Stimulated activated CD4-positive, alpha-beta T cell treated with anti-CD3 and anti-CD28 coated beads, TNF-alpha, amount 100 ng/mL, for 48 hours (primary cell): ENCODE measurements at places on chromosomes 4 and X.

- DNase-seq: no peak
Observed at GRCh38 chr4:108751321-108751720, 11.5 kb downstream of the ETNPPL start.

GRCh38 chrX:153882086-153882498, 3.9 kb downstream of the L1CAM start:
- no peak for DNase-seq

- DNase-seq: no peak
Observed at GRCh38 chrX:119617517-119618164, 11.4 kb upstream of the NKRF start.

DNA sequence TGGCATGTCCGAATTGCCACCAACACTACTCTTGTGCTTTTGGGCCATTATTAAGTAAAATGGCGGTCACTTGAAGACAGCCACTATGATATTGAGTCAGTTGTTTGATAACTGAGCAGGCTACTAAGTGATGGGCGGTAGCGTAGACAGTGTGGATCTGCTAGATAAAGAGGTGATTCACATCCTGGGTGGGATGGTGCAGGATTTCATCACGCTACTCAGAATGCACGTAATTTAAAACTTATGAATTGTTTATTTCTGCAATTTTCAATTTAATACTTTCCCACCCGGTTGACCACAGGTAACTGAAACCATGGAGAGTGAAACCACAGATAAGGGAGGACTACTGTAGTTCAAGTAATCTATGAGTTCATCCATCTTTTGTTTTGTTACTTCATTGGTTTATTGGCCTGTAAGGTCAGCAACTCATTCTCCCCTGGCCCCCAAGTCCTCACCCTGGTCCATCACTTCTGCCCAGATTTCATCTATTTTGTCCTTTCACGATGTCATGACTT, 2.9 kb downstream of the ARAF start:
- no peak for DNase-seq

DNA sequence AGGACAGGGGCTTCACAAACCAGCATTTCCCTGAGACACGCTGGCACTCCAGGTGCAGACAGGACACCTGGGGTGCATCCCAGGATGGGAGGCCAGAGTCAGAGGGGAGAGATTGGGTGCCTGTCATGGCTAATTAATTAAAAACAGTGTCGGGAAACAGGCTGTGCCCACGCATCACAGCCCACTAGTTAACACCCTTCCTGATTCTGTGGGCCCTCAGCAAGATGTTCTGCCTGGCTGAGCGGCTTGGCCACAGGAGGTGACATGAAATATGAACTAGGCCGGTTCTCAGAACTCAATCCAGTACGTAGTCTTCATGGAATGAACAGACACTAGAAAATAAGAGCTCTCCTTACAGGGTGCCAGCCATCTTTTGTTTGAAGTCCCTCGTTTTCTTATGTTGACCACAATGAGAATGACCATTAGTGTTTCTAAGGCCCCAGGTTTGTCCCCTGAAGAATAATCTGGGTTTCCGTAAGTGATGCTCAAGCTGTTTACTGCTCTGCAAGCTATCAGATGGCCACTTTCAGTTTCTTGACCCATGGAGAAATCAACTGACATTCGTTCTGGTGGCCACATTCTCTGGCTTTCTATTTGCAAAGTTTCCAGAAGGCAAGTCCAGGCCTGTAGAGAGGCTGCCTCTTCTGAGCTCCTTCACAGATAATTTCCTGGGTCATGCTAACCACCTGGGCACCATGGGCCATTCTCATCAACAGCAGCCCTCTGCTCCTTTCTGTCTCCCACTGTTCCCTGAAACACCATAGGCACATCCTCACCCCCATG, 72.3 kb downstream of the SLC34A2 start:
- DNase-seq: no peak

DNA sequence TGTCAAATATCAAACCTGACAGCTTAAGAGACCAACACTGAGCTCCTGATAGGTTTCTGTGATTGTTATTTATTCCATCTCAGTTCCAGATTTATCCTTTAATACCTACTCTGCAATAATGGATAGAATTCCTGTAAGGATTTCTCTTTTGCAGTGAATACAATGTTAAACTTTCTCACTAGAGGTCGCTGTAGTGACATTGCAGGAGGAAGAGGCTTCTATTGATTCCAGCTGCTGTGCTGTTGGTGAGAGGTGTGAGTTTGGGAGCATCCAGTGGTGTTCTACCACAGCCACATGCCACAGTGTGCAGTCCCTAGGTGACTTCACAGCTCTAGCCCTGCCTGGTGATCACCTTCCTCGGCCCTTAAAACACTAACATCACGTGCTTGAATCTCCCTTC, 34.6 kb upstream of the DCAF8L2 start:
- DNase-seq: no peak

- DNase-seq: no peak
Observed at GRCh38 chr4:126778348-126778747, 854.4 kb upstream of the INTU start.

- no peak for DNase-seq
Observed at GRCh38 chr4:185566425-185566824, 31.1 kb upstream of the PDLIM3 start.

DNA sequence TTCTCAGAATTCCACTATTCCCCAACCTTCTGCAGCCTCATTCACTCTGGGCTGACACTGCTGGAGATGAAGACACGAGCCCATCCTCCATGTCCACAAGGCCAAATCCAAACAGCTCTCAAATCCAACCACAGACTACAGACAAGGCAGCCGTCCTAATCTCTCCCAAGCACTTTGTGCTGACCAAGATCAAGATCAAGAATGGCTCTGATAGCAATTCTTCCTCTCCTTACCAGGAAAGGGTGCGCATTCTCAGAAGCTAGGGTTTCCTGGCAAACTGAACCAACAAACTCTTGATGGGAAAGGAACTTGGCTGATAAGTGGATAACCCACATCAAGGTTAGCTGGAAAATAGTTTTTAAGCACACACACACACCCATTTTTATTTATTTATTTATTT, 26.5 kb downstream of the RELL1 start:
- DNase-seq: no peak

- DNase-seq: peak; percentile 46
Observed at GRCh38 chr4:3044870-3045819, 29.2 kb downstream of the HTT-AS start.

DNA sequence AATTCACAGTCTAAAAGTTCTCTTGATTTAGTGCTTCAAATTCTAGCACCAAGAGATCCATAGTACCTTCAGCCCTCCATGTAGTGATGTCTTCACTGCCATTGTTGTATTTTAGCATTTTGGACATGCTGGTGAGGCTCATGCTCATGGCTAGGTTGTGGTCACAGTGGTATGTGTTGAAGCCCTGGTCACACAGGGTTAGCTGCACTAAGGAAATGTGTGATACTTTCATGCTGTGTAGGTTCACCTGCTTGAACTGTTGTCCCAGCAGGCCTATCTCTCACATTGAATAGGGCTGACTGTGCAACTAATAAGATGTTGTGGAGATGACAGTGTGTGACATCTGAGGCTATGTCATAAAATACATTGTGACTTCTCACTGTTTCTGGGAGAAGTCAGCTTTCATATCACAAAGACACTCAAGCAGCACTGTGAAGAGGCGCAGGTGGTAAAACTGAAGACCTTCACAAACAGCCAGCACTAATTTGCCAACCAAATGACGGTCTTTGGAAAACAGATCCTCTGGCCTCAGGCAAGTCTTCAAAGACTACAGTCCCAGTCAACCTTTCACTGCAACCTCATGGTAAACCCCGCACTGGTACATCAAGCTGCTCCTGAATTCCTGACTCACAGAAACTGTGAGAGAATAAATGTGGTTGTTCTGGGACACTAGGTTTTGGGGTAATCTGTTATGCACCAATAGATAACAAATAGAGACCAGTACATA, 17.4 kb upstream of the ADH4 start:
- no peak for DNase-seq

- no peak for DNase-seq
Observed at GRCh38 chrX:119523664-119524184, 41.5 kb downstream of the STEEP1 start.

DNA sequence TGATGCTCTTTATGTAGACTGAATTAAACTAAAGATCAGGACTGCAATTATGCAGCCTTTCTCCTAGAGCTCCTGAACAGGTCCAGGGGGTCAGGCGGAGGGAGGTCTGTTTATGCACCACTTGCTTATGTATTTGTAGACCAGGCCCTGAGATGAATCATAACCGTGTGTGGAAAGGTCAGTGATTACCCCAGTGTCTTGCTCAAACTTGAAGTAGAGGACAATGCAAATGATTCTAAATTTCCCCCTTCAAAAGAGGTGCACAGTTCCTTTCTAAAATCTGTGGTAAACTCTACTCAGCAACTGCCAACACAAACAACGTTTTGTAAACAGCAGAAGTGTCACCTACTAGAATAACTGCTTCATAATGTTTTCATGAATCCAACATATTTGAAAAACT, 13.0 kb upstream of the TBC1D9 start:
- no peak for DNase-seq

GRCh38 chrX:120726294-120726693, 96.4 kb upstream of the C1GALT1C1 start:
- no peak for DNase-seq

- DNase-seq: no peak
Observed at GRCh38 chr4:95204873-95205272, 343.9 kb downstream of the UNC5C start.

- DNase-seq: no peak
Observed at GRCh38 chrX:17095161-17095560, 148.7 kb downstream of the REPS2 start.

DNA sequence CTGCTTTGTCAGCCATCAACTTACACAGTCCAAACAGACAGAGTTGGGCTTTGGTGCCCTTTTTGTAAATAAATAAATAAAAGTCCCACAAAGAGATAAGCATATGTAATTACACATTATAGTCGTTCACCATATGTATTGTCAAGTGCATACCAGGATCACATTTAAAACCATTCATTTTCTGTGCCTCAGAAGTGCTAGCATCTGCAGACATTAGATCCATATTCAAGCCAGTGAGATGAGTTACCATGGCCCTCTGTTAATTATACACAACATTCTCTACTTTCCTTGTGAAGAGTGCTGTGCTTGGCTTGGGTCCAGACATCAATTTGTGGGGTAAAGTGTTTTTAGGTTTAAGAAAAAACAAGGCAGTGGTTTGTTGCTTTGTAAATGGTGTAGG, 76.8 kb downstream of the ENOX2 start:
- no peak for DNase-seq

DNA sequence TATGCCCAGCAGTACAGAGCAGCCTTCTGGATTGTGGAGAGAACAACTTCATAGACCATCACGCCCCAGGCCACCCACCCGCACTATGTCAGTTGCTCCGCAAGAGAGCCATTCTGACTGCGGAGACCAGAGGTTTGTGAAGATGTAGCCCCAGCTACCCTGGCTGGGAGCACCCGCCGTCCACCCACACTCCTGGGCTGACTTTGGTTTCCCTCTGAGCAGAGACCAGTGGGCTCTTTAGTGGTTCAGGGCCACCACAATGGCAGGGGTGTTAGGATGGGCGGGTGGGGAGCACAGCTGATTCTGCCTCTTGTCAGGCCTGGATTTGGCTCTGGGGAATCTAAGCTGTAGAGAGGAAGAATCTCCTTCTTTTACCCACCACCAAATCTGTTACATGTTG, 313.4 kb downstream of the LDB2 start:
- no peak for DNase-seq

GRCh38 chr4:26208237-26208994, 112.4 kb upstream of the RBPJ start:
- DNase-seq: no peak

DNA sequence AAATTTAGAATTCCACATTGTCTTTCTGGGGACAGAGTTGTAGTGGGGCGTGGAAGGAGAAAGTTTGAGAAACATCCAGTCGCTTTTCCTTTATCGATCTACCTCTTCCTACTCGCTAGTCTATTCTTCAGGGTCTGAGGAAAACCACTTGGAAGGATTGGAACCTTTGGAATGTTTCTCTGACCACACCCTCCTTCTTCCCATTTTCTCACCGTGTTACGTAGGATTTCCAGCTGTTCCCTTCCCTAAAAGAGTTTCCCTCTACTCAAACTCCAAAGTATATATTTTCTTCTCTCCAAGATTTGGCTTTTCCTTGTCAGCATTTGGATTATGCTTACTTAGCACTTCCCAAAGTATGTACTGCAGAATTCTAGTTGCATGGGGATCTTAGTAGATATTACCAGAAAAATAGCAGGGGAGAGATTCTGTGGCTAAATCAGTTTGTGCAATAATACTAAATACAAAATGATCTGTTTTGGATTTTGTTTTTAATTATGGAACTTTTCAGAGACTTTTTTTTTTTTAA, 4.9 kb downstream of the ENPEP start:
- DNase-seq: no peak

GRCh38 chrX:55135171-55135570, 46.4 kb downstream of the PAGE2 start:
- peak; percentile 1 for DNase-seq

GRCh38 chr4:8293131-8293975, 23.8 kb downstream of the HTRA3 start:
- DNase-seq: no peak

DNA sequence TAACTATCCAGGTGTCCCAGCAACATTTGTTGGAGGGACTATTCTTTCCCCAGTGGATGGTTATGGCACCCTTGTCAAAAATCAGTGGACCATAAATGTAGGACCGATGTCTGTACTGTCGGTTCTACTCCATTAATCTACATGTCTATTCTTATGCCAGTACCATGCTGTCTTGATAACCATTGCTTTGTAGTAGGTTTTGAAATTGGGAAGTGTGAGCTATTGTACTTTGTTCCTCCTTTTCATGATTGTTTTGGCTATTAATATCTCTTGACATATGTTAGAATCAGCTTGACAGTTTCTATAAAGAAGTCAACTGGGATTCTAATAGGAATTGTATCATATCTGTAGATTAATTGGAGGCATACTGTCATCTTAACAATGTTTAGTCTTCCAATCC, 112.7 kb downstream of the HNRNPD start:
- DNase-seq: no peak

DNA sequence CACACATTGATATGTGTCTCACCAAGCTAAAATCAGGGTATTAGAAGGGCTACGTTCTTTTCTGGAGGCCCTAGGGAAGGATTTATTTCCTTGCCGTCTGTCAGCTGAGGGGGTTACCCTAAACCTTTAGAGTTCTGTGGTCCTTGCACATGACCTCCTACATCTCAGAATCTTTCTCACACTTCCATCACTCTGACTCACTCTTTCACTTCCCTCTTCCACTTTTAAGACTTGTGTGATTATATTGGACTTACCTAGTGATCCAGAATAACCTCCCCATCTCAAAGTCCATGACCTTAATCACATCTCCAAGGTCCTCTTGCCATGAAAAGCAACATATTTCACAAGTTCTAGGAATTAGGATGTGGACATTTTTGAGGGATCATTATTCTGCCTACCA, 53.6 kb upstream of the FUNDC1 start:
- no peak for DNase-seq

- no peak for DNase-seq
Observed at GRCh38 chr4:31370866-31371465, 650.8 kb downstream of the PCDH7 start.

GRCh38 chr4:136935305-136935704, 597.0 kb downstream of the PCDH18 start:
- DNase-seq: no peak

DNA sequence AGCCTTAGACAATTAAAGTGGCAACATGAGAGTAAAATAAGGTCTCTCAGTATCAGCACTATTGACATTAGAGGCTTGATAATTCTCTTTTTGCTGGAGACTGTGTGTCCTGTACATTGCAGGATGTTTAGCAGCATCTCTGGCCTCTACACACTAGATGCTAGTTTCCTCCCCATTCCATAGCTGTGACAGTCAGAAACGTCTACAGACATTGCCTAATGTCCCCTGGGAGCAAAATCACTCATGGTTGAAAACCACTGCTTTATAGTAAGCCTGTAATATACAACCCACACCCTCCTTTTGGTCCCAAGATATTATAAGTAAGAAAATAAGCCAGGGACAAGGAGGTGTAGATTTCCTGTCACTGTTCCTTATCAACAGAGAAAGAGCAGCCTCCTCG, 166.0 kb downstream of the FRMPD4 start:
- no peak for DNase-seq
